Stimulated activated CD4-positive, alpha-beta T cell treated with anti-CD3 and anti-CD28 coated beads, Interleukin-1b, Interleukin-23, amount 100 ng/mL, for 4 hours (primary cell): ENCODE measurements at places on chromosomes 5 and 9.

DNA sequence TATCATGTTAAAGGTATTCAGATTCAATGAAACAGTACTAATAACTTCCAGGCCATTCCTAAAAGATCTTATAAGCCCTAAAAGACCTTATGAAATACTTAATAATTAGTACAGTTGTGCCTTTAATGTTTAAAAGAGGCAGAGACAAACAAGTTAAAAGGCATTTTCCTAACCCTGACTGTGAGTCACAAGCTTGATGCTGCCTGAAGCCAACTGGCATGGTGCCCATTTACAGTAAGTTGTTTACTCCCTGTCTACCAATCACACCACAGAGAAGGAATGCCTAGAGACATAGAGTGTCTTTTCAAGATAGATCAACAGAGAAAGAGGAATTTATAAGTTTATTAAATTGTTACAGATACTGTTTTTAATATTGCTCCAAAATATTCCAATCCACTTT lies 47.8 kb downstream of the NR3C1 start:
- peak; percentile 50 for DNase-seq

- no peak for DNase-seq
Measured at GRCh38 chr5:147800491-147800890, 18.0 kb upstream of the JAKMIP2 start.

DNA sequence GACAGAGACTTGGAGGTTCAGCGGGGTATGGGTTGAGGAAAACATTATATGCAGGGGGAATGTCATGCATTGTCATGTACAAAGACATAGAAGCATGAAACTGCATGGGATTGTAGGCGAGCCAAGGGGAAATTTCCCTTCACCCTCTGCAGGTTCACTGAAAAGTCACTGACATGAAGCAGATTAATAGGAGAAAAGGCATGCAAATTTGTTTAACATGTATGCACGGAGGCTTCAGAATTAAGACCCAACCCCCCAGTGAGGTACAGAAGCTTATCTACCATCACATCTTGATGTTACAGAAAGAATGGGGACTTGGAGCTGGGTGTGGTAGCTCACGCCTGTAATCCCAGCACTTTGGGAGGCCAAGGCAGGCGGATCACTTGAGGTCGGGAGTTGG lies 18.5 kb downstream of the NIM1K start:
- no peak for DNase-seq

DNA sequence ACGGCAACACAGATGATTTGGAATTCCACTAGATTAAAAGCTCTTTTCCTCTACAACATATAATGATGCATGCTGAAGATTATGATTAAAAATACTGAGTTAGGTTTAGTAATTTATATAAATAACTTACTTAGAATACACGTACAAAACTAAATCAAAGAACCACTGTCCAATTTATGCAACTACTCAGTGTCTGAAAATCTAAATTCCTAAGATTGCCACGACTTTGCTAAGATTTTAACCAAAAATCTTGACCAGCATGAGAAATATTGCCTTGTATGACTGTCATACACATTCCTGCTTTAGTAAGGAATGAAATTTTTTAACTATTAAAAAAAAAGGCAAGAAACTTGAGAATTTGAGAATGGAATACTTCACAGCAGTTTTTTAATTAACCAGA lies 292.4 kb downstream of the ZNF608 start:
- DNase-seq, result no peak

DNA sequence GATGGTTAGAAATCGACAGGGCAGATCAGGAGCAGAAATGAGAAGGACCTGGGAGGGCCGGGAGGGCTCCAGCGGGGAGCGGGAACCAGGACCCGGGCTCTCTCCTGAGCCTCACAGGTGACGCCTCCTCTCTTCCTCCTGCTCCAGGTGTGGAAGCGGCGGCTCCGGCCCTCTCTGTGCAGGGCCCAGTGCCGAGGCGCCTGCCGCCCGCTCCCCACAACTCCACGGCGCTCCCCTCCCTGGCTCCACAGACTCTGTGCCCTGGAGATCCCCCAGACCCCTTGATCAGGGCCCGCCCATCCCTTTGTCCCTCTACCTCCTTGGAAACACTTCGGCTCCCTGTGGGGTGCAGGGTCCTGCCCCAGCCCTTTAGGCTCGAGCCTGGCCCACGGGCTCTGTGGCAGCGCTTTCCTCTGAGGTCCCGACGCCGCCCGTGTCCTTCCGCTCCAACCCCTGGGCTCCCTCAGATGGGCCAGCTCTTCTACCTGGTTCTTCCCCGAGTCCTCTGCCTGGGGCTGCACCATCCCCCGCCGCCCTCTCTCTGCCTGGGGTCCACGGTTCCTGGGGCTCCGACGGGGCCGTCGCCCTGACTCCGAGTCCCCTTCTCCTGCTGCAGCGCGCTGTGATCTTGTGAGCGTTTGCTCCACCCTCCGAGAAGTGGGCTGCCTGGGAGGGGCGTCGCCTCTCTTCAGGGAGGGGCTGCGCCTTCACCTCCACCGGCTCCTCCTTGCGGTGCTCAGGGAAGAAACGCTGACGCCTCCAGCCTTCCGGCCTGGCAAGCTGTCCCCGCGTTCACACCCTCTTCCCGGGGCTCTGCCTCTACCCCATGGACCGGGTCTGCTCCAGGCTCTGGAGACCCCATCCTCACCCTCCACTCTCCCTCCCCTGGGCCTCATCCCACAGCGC lies 22.4 kb upstream of the SLC6A3 start:
- DNase-seq, result no peak

- no peak for DNase-seq
Measured at GRCh38 chr9:87119328-87119881, 172.1 kb upstream of the GAS1 start.

GRCh38 chr9:98361645-98362044 lies 106.2 kb upstream of the TBC1D2 start:
- DNase-seq, result no peak

- no peak for DNase-seq
Measured at GRCh38 chr9:95808011-95808410, 67.5 kb upstream of the ERCC6L2 start.

GRCh38 chr5:107121793-107122519 lies 548.8 kb downstream of the EFNA5 start:
- DNase-seq, result no peak
